Hepatocyte (in vitro differentiated cells): ENCODE measurements at places on chromosomes 2 and 18. TPM values are rescaled to one million over a fixed set of nuclear protein-coding genes. Genes with fewer than 3 reads are reported as not detected.

DNA sequence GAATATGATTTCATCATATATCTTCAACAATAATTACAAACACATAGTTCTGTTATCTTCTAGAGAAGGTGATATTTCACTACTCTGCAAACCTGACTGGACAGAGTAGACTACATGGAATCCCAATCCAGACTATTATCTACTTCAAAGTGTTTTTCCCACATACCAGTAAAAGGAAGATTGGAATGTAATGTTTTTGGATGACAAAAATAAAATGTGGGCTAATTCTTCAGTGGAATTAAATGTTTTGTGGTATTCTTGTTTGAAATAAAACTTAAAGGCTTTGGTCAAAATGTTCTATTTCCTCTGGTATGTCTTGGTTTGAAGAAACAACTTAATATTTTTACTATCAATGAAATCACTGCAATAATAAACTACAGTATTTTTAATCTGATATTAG is 22.1 kb downstream of the COL5A2 start:
- no peak for DNase-seq
- H3K4me1 ChIP-seq: no peaks in the 10 kb centered on the region
- no peaks in the 10 kb centered on the region for H3K36me3 ChIP-seq
- no peak overlapping the region for H3K27ac ChIP-seq
- no peak overlapping the region for H3K4me3 ChIP-seq

- H3K27me3 ChIP-seq: no peaks in the 10 kb centered on the region
- peak overlapping the region; percentile 86 for H3K27ac ChIP-seq
- no peaks in the 10 kb centered on the region for H3K36me3 ChIP-seq
- peaks cover 32% of the 10 kb centered on the region for H3K4me1 ChIP-seq
- peak; percentile 56 for DNase-seq
Observed at GRCh38 chr18:8801263-8801901, 96.0 kb downstream of the MTCL1 start.

DNA sequence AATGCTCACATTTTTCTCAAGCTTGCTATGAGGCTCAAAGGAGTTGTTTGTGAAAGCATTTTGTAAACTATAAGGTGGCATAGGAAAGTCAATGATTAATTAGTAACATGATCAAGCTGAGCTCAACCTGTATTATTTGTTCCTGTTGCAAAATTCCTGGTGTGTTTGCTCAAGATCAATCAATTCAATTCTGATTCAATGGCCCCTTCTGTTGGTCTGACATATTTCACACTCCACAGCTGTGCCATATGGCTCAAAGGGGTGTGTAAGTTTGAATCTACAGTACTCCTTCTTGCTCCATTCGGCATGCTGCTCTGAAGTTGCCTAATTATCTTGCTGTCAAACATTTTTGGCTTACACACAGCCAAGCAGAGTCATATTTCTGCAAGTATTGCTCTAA is 341.6 kb upstream of the LRP1B start:
- no peak overlapping the region for H3K4me3 ChIP-seq
- no peak overlapping the region for H3K27ac ChIP-seq
- no peak for DNase-seq
- no peaks in the 10 kb centered on the region for H3K36me3 ChIP-seq

GRCh38 chr2:224910574-224910925 is 131.7 kb downstream of the DOCK10 start:
- DNase-seq: no peak
- no peak overlapping the region for H3K27ac ChIP-seq
- peaks cover 12% of the 10 kb centered on the region for H3K4me1 ChIP-seq
- no peaks in the 10 kb centered on the region for H3K27me3 ChIP-seq
- H3K36me3 ChIP-seq: no peaks in the 10 kb centered on the region

Gene POTEC
- total RNA-seq: not detected in 2 replicates

DNA sequence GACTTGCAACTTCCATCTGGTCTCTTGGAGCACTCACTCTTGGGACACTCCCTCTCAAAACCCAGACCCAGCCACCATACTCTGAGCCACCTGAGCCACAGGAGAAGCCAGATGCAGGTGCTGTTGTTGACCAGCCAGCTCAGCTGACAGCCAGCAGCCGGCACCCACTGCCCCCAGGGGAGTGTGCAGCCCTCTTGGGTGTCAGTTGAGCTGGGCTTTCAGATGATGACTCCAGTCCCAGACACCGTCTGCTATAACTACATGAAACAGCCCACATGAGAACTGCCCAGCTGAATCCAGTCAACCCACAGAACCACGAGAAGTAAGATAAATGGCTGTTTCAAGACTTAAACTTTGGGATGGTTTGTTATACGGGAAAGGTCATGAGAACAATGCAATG is 10.7 kb upstream of the IGFBP2 start:
- no peaks in the 10 kb centered on the region for H3K36me3 ChIP-seq
- peaks cover 22% of the 10 kb centered on the region for H3K4me1 ChIP-seq
- H3K27ac ChIP-seq: no peak overlapping the region
- DNase-seq: no peak

Gene PLCD4
- total RNA-seq: 0.52 and 1.7 TPM in 2 replicates

Gene COLEC12
- total RNA-seq: 21.2 and 23.2 TPM in 2 replicates

- no peak for DNase-seq
- no peak overlapping the region for H3K27ac ChIP-seq
- no peak overlapping the region for H3K4me3 ChIP-seq
Observed at GRCh38 chr2:108243566-108243965, 3.8 kb downstream of the SULT1C3 start.

DNA sequence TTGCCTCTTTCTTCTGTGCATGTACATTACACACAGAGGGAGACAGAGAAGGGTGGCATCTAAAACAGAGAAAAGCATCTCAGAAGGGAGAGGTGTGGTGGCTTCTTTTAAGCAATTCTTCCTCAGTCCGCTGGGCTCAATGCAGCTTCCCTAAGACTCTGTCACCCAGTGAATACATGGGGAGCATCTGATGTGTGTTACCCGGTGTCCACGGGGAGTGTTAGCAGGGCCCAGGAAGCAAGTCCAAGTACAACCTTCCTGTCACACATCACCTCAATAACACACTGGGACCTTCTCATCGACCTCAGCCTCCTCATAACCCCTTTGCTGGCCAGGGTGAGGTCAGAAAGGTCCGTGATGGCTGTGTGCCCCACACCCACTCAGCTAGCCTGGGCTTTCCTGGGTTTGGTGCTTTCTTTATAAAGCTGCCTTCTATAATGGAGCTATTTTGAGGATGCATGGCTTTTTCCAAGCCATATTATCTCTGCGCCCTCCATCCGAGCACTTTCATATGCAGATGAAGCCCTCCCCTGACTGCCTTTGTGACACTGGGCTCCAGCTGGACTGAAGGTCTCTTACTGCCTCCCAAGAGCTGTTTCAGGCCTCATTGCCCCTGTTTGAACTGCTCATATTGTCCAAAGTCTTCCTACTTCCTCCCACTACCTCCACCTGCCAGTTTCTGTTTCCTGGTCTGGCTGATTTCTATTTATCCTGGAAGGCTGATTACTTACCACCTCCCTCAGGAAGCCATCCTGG is 21.4 kb downstream of the TNFRSF11A start:
- H3K36me3 ChIP-seq: no peaks in the 10 kb centered on the region
- peaks cover 4% of the 10 kb centered on the region for H3K4me1 ChIP-seq
- no peak for DNase-seq
- H3K27ac ChIP-seq: no peak overlapping the region
- H3K4me3 ChIP-seq: no peak overlapping the region

- no peak overlapping the region for H3K4me3 ChIP-seq
- no peaks in the 10 kb centered on the region for H3K27me3 ChIP-seq
- no peak overlapping the region for H3K27ac ChIP-seq
- DNase-seq: no peak
- no peaks in the 10 kb centered on the region for H3K4me1 ChIP-seq
Observed at GRCh38 chr18:5303636-5304035, 8.1 kb upstream of the ZBTB14 start.

Gene REG3A
- total RNA-seq: 1.2 and 1.6 TPM in 2 replicates

GRCh38 chr2:33617989-33618388 is 18.9 kb upstream of the FAM98A start:
- H3K27me3 ChIP-seq: no peaks in the 10 kb centered on the region
- no peaks in the 10 kb centered on the region for H3K36me3 ChIP-seq
- no peak for DNase-seq
- no peak overlapping the region for H3K27ac ChIP-seq
- no peaks in the 10 kb centered on the region for H3K4me1 ChIP-seq
- H3K4me3 ChIP-seq: no peak overlapping the region

GRCh38 chr2:72576861-72577260 is 249.0 kb downstream of the EXOC6B start:
- no peaks in the 10 kb centered on the region for H3K4me1 ChIP-seq
- H3K27me3 ChIP-seq: no peaks in the 10 kb centered on the region
- no peak overlapping the region for H3K4me3 ChIP-seq
- H3K27ac ChIP-seq: no peak overlapping the region

- no peak overlapping the region for H3K4me3 ChIP-seq
- H3K27me3 ChIP-seq: peaks cover 8% of the 10 kb centered on the region
- no peaks in the 10 kb centered on the region for H3K36me3 ChIP-seq
Observed at GRCh38 chr2:239444626-239445577, 44.1 kb upstream of the HDAC4 start.

- no peak for DNase-seq
- H3K4me1 ChIP-seq: peaks cover 56% of the 10 kb centered on the region
- H3K4me3 ChIP-seq: no peak overlapping the region
- no peak overlapping the region for H3K27ac ChIP-seq
- H3K27me3 ChIP-seq: no peaks in the 10 kb centered on the region
- no peaks in the 10 kb centered on the region for H3K36me3 ChIP-seq
Observed at GRCh38 chr18:48164116-48164515, 233.7 kb upstream of the SMAD2 start.

Gene PID1
- total RNA-seq: 26.7 and 27.8 TPM in 2 replicates

Gene TRAPPC8
- 39.4 and 68.7 TPM in 2 replicates for total RNA-seq

DNA sequence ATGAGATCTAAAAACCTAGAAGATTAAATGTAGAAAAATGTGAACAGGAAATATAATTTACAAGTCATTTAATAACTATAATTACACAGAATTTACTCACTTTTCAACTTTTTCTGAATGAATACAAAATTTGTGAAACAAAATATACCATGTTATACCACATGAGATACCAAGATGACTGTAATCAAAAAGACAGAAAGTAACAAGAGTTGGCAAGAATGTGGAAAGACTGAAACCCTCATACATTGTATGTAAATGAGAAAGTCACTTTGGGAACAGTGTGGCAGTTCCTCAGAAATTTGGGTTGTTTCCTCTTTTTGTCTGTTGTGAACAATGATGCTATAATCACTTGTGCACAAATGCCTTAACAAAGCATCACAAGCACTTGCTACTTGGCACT is 145.4 kb upstream of the ZNF804A start:
- H3K4me1 ChIP-seq: no peaks in the 10 kb centered on the region
- no peak overlapping the region for H3K27ac ChIP-seq
- no peaks in the 10 kb centered on the region for H3K36me3 ChIP-seq
- H3K27me3 ChIP-seq: no peaks in the 10 kb centered on the region

- DNase-seq: no peak
- no peaks in the 10 kb centered on the region for H3K4me1 ChIP-seq
- H3K4me3 ChIP-seq: no peak overlapping the region
- H3K27me3 ChIP-seq: no peaks in the 10 kb centered on the region
- no peak overlapping the region for H3K27ac ChIP-seq
Observed at GRCh38 chr2:138897274-138897673, 117.1 kb upstream of the NXPH2 start.

GRCh38 chr18:77668219-77668618 is 418.6 kb downstream of the GALR1 start:
- H3K4me1 ChIP-seq: no peaks in the 10 kb centered on the region
- no peak for DNase-seq
- H3K4me3 ChIP-seq: no peak overlapping the region
- H3K27ac ChIP-seq: no peak overlapping the region
- no peaks in the 10 kb centered on the region for H3K36me3 ChIP-seq
- no peaks in the 10 kb centered on the region for H3K27me3 ChIP-seq

GRCh38 chr2:56510610-56511009 is 326.8 kb downstream of the CCDC85A start:
- H3K4me3 ChIP-seq: no peak overlapping the region
- H3K4me1 ChIP-seq: no peaks in the 10 kb centered on the region
- no peaks in the 10 kb centered on the region for H3K36me3 ChIP-seq
- no peaks in the 10 kb centered on the region for H3K27me3 ChIP-seq

DNA sequence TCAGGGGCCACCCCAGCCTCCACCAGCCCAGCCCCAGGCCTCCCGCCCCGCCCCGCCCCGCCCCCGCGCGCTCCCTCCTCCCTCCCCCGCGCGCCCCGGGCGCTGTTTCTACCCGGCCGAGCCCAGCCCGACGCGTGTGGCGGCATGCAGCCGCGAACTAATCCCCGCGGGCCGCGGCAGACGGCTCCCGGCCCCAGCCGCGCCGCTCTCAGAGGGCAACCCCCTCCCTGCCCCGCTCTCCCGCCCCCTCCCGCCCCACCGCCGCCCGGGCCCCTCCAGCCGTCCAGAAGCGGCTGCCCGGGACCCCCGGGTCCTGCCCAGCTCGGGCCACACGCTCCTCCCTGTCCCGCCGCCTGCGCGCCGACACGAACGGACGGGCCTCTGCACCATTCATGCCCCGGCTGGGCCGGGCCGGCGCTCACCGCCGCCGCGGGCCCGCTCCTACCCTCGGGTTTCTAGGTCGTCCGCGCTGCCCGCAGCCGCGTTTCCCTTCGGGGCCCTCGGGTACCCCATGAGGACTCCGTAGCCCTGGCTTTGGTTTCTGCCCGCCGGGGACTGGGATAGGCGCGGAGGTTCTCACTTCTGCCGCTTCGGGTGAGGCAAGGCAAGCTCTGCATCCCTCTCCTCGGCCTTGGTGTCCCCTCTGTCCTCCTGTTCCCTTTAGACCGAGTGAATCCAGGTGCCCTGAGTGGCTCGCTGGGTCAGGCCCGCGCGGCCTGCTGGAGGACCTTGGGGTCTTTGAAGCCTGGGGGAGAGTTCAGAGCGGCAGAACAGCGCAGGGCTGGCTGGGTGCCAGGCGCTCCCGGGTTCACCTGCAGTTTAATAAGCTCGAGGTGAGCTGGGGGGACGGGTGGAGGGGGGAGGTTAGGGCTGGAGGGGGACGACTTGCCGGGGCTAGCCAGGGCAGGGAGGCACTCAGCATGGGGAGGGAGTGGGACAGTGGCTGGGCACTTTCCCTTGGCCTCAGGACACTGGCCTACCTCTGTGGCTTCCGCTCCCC is 3.1 kb downstream of the WNT10A start:
- peaks cover 70% of the 10 kb centered on the region for H3K27me3 ChIP-seq
- DNase-seq: peak; percentile 71

DNA sequence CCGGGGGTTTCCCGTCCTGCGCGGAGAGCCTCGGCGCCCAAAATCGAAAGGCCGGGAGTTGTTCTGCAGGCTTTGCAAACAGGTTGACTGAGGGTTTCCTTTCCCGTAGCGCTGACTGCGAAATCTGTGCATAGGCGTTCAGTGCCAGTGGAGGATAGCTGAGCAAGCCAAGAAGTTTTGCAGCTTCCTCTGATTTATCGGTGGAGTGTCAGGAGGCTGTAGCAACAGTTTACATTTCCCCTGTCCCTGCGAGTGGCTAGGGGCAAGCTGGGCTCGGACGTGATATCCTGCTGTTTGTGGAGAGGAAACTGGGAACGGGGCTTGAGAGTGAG is 694 bp downstream of the THSD7B start:
- H3K36me3 ChIP-seq: peaks cover 3% of the 10 kb centered on the region
- H3K4me1 ChIP-seq: peaks cover 10% of the 10 kb centered on the region
- no peak overlapping the region for H3K27ac ChIP-seq
- peaks cover 87% of the 10 kb centered on the region for H3K27me3 ChIP-seq

Gene C2orf72
- 108 and 112 TPM in 2 replicates for total RNA-seq

Gene SERPINB11
- total RNA-seq: not detected in 2 replicates
